ENCODE measurements at places on chromosomes 3 and 15.
A peak's percentile ranks its signal among the peaks of the same experiment; 100 is the strongest.

DNA sequence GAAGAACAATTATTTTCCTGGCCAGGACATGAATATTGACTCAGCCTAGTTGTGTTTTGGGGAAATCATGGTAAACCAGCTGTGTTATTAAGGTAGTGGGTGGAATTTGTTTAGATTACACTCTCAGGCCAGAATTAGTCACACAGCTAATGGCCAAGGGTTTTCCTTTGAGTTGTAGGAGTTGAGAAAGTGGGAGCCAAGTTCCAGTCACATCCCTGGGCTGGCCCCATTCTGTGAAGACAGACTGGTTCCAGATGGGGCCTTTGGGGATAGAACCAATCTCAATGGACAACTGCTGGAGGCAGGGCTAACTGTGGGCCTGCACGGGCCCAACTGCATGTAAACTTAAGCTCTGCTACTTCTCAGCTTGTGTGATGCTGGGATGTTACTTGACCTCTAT lies 1.4 kb upstream of the RASL12 start:
- DNase-seq = peak; percentile 45

DNA sequence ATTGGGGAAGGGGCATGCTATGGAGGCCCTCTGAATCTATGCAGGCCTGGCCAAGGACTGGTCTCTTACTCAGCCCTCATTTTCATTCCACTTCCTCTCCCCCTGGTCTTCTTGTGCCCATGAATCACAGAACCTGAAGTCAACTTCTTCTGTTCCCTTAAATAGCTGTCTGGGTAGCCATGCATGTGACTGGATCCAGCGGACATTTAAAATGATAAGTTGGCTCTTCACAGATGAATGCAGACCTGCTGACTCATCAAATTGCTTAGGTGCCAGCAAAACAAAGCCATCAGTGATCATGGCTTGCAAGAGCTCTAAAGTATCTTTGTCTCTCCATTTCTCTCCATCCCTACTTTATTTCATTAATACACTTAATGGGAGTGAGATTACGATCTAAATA lies 90.1 kb upstream of the CADPS start:
- peak; percentile 34 for DNase-seq

DNA sequence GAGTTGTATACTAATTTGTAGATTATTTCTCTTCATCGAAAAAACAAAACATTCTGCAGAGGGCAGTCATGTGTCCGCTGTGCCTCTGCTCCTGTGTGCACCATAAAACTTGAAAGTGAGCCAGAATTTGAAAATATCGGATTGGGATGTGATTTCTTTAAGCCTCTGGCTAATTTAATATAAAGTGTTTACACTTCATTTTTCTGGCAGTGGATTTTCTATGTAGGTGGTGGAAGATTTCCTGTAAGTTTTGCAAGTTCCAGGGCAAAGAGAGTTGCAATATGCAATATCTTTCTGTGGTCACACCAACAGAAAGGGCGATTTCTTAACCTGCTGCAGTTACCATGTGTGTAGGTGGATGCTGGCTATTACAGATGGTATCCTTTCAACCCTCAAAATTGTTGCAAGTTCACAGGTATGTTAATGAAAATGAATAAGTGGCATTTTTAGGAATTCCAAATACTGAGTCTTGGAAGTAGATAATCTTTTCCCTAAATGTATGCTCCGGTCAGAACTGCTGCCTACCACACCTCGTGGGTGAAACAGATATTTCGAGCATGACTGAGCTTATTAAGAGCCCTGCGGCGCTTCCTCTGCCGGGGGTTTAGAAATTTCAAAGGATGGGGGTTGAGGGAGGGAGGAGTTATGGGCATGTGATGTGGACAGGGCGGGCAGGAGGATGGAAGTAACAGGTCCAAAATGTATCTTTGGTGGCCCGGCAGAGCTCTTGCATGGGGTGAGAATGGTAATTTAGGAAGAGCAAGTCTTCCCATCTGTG lies 134.0 kb downstream of the PGPEP1L start:
- peak; percentile 87 for DNase-seq

- no peak for DNase-seq
Observed at GRCh38 chr3:49339581-49339940, 292 bp downstream of the USP4 start.

GRCh38 chr15:94119298-94119811 lies 112.0 kb upstream of the MCTP2 start:
- peak; percentile 34 for DNase-seq

Data from astrocyte of the hippocampus (primary cell).